ENCODE measurements at places on chromosomes 16 and 17.

- no peak for DNase-seq
Measured at GRCh38 chr17:17102176-17102575, 59.9 kb downstream of the MPRIP start.

DNA sequence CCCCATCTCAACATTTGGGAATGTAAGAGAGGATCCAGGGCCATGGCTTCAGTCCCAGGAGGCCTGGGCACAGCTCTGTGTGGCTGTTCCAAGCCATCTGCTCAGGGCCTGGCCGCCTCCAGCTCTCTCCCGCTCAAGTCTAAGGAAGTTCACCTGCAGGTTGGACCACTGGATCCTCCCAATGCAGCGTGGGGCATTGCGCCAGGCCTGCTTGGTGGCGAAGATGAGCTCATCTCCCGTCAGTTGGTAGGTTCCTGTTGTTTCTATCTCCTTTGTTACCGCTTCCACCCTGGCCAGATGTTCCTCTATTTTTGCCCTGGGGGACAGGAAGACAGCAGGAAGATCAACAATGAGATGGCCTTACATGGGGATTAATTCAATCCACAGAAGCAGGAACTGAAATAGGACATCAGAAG is 17.5 kb downstream of the NOS2 start:
- DNase-seq: no peak

- no peak for DNase-seq
Measured at GRCh38 chr17:27854163-27854562, 39.0 kb downstream of the LYRM9 start.

- no peak for DNase-seq
Measured at GRCh38 chr16:29011112-29011511, 26.3 kb downstream of the LAT start.

GRCh38 chr16:4414187-4414917 is 2.0 kb downstream of the CORO7 start:
- DNase-seq: peak; percentile 40
